Fibroblast of the conjunctiva (primary cell): ENCODE measurements at places on chromosomes 5 and 9.

DNA sequence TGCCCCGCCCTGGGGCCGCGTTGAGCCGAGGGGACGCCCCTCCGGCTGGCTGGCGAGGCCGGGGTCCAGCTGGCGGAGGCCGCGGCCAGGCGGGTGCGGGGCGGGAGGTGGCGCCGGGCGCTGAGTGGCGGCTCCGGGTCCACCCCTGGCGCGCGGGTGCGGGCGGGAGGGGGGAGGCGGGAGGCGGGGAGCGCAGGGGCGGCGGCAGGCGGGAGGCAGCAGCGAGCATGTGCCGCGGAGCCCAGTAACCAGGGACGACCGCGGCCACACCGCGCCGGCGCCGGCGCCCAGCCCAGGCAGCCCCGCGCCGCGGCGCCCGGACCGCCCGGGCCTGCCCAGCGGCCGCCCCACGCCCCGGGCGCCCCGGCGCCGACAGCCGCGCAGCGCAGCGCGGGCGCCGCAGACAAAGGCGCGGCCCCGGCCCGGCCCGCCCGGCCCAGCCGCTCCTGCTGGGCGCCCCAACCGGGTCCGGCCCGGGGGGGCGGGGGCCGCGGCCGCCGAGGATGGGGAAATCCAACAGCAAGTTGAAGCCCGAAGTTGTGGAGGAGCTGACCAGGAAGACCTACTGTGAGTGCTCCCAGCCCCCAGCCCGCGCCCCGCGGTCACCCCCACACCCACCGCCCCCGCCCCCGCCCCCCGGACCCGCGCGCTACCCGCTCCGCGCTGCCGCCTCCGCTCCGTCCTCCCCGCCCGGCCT is at the start of gene NCS1:
Gene NCS1 (plus strand): TSS at position 244 of the 697 bp plus-strand sequence. CDS start 260 bp downstream, at position 504.
- DNase-seq, result peak; percentile 26

GRCh38 chr5:143695244-143695864 is 116.6 kb upstream of the HMHB1 start:
- no peak for DNase-seq

DNA sequence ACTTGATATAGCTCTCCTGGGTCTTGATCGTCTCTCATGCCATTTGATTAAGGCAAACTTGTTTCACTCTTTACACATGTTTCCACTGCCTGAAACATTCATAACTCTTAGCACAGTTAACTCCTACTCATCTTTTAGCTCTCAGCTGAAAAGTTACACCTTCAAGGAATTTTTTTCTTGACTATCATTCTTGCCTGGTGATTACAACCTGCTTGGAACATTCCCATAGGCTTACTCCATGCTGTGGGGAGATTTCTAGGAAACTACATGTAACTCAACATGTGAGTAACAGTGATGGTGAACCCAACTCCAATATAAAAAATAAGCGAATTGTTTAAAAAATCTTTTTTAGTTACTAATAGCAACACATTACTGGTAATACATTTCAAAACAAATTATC is 224.1 kb upstream of the MPDZ start:
- DNase-seq, result no peak

GRCh38 chr9:35861161-35861897 is 8.9 kb downstream of the OR13J1 start:
- no peak for DNase-seq

DNA sequence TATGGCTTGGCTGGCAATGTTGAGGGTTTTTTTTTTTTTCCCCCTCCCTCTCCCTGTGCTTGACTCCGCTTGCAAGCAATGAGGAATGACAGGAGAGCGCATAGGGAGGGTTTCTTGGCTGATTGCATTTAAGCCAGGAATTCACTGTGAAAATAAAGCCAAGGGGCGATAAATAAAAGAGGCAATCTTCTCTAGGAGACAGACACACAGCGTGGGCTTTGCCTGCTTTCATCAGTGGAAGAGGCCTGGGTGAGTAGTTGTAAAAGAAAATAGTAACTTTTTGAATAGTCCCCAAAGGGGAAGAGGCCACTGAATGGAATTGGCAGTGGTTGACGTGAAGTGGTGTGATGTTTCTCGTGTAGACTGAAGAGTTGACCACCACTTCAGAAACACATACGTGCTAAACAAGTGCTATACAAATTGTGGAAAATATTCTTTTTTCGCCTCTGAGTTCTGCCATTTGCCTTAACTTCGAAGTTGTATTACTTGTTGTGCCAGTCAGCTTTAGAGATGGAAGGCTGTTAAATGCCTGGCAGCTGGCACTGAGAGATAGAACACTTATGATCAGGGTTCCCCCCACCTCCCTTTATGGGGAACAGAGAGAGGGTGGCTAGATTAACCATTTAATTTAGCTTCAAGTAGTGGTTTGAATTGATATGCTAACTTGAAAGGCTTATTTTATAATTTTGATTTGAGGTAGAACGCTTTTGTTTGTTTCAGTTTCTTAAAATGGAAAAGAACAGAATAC is 3.0 kb downstream of the ZSWIM6 start:
- DNase-seq, result no peak

- DNase-seq, result no peak
Observed at GRCh38 chr5:161007879-161008278, 155.9 kb upstream of the ATP10B start.

- DNase-seq, result no peak
Observed at GRCh38 chr5:148864113-148864841, 37.9 kb downstream of the ADRB2 start.

DNA sequence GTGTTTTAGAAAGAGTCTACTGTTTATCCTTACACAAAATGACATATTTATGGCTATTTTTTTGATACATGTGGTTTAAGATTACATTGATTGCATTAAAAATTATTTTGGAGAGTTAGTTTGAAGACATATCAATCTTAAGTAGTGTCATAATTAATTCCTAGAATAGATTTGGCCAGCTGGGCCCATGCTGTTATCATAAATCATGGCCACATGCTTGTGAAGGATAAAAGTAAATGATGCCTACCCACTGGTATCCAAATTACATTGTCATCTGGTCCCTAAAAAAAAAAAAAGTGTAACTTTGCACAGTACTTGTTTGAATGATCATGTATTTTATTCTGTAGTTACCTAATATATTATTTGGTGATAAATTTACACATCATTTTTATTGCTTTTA is 96.9 kb downstream of the PARP8 start:
- no peak for DNase-seq

DNA sequence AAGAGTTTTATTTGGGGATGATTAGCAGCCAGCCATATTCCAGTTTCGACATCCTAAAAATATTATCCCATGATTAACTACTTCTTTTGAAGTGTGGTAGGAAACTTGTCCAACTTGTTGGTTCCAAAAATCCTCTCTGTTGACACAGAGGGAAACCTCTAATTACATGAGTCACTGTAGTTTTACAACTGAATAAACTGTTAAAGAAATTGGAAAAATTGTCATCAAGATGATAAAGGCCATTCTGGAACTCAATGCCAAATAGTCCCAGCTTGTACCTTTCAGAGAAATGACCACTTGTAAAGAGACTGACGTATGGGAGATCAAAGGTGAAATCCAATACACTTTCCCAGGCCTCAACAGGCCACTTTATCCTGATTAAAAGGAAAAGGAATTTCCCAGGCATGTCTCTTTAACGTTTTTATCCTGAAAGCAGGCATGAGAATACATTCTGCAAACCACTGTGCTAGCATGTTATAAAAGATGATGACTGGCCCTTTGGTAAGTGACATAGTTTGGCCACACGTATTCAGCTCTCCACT is 261.6 kb downstream of the GLIS3 start:
- DNase-seq, result no peak

DNA sequence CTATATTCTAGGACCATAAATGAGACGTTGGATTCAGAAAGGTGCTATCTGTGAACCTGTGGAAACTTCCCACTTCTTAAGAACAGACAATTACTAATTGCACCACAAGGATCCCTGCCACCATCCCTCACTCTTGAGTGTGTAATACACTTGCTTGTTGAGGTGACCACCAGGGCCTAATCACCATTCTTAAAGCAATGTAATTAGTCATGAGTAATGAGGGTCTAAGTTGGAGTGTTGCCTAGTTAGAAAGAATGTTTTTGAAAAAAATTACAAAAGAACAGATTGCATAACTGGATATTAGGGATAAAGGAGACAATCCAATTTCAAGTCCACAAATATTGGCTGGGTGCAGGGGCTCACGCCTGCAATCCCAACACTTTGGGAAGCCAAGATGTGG is 56.9 kb upstream of the TRIO start:
- no peak for DNase-seq

GRCh38 chr5:96196890-96197289 is 235.2 kb upstream of the ELL2 start:
- DNase-seq, result no peak

DNA sequence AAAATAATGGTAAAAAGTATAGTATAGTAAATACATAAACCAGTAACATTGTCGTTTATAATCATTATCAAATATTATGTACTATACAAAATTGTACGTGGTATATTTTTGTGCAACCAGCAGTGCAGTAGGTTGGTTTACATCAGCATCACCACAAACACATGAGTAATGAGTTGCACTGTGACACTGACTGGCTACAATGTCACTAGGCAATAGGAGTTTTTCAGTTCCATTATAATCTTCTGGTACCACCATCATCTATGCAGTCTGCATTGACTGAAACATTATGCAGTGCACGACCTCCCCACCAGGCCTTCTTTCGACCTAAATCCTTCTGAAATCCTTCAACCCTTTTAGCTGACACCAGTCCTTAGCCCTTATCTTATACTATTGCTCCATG is 105.8 kb downstream of the SREK1 start:
- DNase-seq, result no peak

DNA sequence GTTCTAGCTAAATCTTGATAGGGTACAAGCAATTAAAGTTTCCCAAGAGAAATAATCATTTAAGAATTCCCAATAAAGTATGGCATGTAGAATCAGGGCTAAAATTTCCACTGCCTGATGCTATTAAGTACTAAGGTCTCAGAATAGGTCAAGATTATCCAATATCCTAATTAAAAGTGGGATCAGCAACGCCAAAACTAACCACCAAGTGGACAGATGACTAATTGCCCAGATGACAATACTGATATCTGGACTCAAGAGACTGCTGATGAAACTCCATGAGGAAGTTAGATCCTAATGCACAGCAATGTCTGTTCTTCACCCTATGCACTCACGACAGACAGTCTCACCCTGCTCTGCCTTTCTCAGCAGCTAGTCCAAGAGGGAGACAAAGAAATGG is 14.3 kb downstream of the DEPDC1B start:
- DNase-seq, result no peak

DNA sequence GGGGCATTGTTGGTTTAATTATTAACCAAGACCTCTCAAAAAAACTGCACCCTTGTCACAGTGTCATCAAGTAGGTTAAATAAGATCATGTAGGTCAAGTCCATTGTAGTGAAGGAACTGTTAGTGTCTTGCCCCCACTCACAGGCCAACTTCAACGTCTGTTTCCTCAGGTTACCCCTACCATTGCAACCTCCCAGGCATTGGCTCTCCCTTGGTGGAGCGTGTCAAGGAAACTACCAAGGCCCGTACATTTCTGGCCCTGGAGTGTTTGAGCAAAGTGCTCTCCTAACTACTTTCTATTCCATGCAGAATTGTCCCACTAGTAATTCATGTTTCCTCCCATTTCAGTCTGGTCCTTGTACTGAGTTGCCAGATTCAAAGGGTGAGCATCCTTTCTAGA is 167.5 kb downstream of the MEF2C start:
- DNase-seq, result no peak

- no peak for DNase-seq
Observed at GRCh38 chr5:176178789-176179188, 59.4 kb upstream of the SIMC1 start.

DNA sequence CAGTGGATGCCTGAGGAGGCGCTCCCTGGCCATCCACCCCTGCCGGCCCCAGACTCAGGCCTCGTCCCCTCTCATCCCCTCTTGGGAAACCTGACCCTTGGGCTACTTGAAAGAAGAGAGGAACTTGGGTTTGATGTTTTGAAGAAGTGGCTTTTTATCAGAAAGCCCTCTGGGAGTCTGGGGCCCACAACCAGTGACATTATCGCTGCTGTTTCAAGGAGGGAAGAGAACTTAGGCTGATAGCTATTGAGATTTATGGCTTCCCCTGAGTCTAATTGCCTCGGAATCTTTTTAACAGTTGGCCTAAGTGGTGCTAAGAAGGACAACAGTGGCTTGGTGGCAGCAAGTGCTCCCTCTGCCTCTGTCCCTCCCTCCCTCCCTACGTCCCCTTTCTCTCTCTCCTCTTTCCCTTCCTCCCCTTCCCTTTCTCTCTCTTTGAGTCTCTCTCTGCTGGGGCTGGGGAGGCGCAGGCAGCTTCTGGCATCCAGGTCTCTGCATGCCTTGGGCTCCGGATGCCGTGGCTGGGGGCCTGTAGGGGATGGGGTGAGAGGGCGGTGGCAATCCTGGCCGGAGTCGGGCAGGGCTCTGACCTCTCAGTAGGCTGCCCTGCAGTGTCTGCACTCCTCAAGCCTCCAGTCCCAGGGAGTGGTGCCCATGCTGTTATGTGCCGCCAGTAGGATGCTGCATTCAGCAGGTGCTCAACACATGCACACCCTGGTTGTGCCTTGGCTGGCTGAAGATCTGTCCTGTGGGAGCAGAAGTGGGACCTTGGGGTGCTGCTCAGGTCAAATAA is 49.6 kb upstream of the RXRA start:
- DNase-seq, result no peak

- no peak for DNase-seq
Observed at GRCh38 chr5:141598391-141599345, 20.1 kb downstream of the DIAPH1 start.

GRCh38 chr9:69176471-69177171 is 2.5 kb downstream of the TJP2 start:
- no peak for DNase-seq

DNA sequence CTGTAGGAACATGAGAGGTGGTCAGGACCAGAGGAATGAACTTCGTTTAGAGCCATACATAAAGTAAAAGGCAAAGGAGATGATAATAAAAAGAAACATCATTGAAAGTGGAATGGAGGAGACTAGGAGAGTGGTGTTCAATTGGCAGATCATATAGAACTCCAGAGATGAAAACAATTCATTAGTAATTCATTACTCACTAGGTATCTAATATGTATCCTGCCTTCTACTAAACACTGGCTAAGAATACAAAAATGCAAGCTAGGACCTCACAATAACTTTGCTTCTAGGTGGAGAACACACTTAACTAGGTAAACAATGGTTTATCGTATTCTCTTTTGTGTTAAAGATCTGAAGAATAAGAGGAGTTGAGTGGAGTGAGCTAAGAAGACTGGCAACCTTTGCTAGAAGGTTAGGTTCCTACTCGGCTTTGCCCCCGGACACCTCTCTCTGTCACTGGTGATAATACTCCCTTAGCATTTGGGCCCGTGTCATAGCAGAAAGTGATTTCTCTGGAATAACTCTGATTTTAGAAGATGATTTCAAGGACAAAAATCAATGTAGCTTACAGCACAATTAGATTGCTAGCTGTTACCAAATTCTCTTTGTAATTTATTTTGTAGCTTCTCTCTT is 88.6 kb upstream of the IFNE start:
- DNase-seq, result no peak

- no peak for DNase-seq
Observed at GRCh38 chr5:592158-592557, 20.0 kb upstream of the CEP72 start.

DNA sequence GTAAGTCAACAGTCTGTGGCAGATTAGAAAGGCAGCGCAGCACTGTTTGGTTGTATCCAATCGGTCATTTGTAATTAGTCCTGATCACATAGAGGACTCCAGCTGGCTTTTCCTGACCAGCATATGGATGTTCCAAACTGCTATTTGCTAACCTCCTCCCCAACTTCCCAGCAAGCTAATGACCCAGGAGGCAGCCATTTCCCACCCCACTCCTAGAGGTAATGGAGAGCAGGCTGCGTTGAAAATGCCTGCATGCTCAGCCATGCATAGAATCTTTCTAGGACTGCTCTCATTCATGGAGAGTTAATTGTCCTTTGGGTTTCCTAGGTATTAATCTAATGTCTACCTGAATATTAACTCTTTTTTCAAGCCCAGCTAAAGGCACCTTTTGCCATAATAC is 850.6 kb upstream of the WWC1 start:
- no peak for DNase-seq

- no peak for DNase-seq
Observed at GRCh38 chr5:112711436-112711835, 26.2 kb upstream of the APC start.
